Mesenchymal stem cell (in vitro differentiated cells and primary cell): ENCODE measurements at places on chromosomes 6 and 20.

GRCh38 chr20:47642118-47642517 lies 140.4 kb downstream of the NCOA3 start:
- DNase-seq, result no peak

GRCh38 chr6:99478483-99478882 lies 36.7 kb downstream of the USP45 start:
- DNase-seq, result no peak

- no peak for DNase-seq
Measured at GRCh38 chr6:132100388-132100990, 149.3 kb upstream of the CCN2 start.

GRCh38 chr6:166306378-166307081 lies 1.7 kb downstream of the PRR18 start:
- DNase-seq, result no peak

GRCh38 chr6:148306286-148306685 lies 36.4 kb upstream of the SASH1 start:
- no peak for DNase-seq

GRCh38 chr6:44800784-44801592 lies 413.5 kb downstream of the CDC5L start:
- DNase-seq, result no peak

- DNase-seq, result peak; percentile 38
Measured at GRCh38 chr6:15434263-15434662, 188.4 kb downstream of the JARID2 start.

- DNase-seq, result peak; percentile 40
Measured at GRCh38 chr6:56087421-56087820, 160.0 kb downstream of the COL21A1 start.

GRCh38 chr6:97214671-97215070 lies 68.3 kb downstream of the MMS22L start:
- no peak for DNase-seq

GRCh38 chr6:70175770-70176169 lies 127.1 kb downstream of the COL9A1 start:
- no peak for DNase-seq

GRCh38 chr20:46549188-46549972 lies 1.1 kb downstream of the OCSTAMP start:
- no peak for DNase-seq

DNA sequence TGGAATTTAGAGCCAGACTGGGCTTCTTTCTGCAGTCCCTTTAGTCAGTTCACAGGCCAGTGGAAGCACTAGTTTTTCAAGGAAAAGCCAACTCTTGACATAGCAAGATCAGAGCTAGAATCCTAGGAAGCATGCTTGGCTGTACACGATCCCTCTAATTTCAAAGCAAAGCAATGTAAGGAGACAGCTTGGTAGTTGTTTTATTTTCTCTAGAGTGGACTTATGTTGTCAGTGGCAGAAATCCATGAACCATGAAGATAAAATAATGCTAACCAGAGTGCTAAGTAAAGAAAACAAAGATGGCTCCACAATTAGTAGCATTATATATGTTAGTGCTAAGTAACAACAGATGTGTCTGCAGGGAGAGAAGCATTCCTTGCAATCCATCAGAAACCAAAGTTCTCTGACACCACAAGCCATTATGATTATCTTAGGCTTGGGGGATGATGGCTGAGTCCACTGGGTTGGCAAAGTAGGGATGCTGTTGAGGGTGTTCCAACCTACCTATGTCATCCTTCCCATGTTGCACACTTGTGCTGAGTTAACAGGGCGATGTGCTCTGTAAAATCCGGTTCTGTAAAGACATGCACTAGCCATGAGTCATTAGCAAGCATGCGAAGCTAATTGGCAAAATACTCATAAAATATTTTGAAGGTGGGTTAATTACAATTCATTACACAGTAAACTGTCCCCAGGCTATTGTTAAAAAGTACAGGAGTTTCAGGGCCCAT lies 115.2 kb downstream of the BMP2 start:
- DNase-seq, result no peak

DNA sequence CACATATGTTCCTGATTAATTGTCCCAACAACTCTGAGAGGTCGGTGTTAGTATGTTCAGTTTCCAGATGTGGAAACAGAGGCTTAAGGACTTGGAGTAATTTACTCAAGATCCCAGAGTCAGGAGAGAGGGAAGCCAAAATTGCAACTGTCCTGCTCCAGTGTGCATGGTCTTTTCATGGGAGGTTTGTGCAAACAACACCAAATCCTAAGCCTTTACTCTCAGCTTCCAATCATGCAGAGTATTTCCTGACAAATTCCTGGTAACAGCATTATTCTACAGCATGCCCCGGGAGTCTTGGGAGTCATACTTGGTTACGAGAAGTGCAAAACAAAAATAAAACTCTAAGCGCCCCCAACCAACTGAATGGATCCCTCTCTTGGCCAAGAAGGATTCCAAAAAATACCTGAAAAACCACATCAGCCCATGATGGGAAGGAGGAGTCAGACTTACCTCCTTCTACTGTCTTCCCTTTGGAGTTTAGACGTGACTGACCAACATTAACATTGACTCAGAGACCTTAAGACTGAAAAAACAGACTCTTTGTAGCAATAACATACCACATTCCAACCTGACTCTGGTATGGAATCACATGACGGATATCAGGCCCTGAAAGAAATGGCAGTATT lies 30.8 kb upstream of the PPP1R3G start:
- peak; percentile 68 for DNase-seq

DNA sequence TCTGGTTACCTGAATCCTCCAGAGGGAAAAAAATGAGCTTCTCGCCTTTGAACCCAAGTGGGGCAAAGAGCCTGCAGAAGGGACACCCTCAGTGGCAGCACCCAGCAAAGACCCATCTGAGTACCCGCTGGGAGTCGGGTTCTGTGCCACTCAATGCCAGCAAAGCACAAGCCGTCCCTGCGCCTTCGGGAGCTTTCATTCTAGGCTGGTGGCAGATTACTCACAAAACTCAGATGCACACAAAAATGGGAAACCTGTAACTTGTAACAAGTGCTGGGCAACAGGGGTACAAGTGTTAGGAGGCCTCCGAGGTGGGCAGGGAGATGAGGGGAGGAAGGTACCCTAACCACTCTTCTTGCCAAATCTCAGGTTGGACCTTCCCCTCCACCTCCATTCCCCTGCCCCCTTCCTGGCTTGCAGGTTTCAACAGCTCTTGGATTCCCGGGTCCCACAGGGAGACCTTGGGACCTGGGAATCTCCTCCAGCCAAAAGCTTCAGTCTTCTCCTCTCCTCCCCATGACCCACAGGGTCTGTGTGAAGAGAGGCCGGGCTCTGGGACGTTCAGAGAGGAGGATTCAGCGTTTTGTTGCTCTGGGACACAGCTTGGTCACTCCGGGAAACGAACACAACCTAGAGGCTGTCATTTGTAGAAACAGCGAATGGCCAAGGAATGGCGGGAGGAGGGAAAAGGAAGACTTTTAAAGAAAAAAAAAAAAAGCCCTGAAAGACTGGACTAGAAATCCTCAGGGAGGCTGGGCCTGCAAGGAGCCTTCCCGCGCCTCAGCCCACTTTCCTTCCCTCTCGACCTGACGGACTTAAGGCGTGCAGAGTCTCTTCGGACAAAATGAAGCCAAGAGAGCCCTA lies 1.2 kb upstream of the PARD6B start:
- peak; percentile 83 for DNase-seq

- DNase-seq, result no peak
Measured at GRCh38 chr6:130886966-130887365, 59.8 kb downstream of the SMLR1 start.

DNA sequence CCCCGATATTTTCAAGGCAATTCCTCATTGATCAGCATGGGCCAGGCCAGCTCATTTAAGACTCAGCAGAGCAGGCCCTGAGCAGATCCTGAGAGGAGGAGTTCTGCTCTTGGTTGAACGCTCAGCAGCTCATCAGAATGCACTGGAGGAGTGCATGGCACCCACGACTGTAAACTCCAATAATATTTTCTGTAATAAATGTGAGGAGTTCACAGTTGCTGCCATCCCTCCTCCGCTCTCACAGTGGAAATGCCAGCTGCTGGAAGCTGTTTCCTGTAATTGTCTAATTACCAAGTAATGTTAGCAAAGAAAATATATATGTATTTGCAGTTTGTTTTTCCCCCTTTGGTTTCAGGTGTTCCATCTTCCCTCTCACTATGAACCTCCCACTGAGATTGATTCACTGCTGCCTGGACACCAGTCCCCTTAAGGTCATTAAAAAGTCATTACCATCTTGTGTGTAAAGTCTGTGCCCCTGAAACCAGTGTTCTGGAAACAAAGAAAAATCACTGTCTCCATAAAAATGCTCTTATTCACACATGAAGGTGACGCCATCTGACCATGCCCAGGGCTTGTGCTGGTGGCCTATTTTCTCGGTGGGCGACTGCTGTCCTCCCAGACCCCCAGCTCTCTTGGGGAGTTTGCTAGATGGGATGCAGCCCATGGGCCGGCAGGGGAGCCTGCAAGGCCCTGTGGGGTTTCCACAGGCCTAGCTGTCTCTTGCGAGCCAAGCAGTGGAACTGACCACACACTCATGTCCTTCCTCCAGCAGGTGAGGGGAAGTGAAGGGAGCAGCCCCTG lies 374.2 kb downstream of the ZFAND3 start:
- no peak for DNase-seq

- no peak for DNase-seq
Measured at GRCh38 chr6:147564556-147564955, 56.1 kb downstream of the SAMD5 start.

- no peak for DNase-seq
Measured at GRCh38 chr6:159390381-159390780, 221.2 kb downstream of the FNDC1 start.

GRCh38 chr20:58403272-58403671 lies 14.2 kb downstream of the VAPB start:
- no peak for DNase-seq

DNA sequence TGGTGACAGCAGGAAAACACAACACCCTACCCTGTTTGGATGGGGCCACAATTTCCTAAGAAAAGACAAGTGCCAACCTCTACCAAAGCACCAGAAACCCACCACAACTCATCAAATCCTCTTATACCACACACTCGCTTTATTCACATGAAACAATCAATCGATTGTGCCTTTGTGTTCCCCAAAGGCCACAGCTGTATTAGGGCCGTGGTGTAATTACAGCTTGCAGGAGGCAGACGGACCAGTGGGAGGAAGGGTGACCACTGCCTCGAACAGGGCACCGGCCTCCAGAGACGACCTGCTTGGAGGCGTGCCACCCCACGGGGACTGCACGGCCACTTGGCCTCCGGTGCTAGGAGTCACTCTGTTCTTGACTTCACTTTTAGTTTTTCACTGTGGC lies 264.1 kb downstream of the FOXC1 start:
- no peak for DNase-seq

DNA sequence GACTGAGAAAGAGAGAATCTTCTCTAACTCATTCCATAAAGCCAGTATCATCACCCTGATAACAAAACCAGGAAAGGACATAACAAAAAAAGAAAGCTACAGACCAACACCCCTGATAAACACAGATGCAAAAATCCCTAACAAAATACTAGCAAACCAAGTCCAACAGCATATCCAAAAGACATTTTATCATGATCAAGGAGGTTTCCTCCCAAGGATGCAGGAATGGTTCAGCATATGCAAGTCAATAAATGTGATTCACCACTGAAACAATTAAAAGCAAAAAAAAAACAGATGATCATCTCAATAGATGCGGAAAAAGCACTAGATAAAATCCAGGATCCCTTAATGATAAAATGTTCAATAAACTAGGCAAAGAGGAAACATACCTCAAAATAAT lies 24.5 kb upstream of the ALDH8A1 start:
- no peak for DNase-seq

DNA sequence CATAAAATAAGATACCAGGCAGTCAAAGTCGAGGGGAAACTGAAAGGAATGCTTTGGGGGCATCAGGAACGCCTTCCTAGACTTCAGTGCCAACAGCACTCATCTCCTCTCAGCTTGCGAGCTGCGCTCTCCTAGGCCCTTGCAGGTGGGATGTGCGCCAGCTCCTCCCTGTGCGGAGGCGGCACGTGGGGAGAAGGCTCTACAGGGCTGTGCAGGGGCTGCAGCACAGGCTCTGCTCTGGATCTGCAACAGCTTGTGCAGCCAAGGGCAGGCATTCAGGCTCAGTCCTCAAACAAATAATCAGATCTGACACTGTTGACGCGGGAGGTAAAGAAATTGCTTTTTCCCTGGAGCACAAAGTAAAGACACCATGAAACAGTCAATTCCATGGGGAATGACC lies 144.8 kb downstream of the TTLL2 start:
- DNase-seq, result no peak

- no peak for DNase-seq
Measured at GRCh38 chr6:142322066-142322465, 20.3 kb downstream of the ADGRG6 start.

DNA sequence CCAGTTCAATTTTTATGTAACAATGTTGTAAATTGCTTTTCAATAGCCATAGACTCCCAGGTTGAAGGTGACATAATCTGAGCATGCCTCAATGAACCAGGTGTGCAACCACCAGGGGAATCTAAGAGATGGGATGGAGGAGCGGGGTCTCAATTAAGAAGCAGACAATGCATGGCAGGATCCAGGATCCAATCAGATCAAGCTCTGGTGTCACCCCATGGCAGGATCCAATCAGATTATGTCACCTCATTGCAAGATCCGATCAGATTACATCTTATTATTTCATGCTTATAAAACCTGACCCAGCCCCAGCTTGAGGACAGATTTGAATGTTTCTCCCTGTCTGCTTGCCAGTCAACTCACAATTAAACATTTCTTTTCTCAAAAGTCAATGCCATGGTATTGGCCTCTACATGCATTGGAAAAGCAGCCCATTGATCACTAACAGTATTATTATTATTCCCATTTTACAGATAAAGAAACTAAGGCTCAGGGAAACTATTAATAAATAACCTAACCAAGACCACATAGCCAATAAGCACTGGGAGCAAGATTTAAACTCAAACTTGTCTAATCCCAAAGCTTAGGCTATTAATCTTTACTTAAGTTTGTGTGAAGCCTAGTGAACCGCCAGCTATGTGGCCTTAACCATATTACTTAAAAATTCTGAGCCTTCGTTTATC lies 14.3 kb upstream of the SIRT5 start:
- DNase-seq, result no peak

- no peak for DNase-seq
Measured at GRCh38 chr6:14545496-14545895, 427.9 kb downstream of the CD83 start.

DNA sequence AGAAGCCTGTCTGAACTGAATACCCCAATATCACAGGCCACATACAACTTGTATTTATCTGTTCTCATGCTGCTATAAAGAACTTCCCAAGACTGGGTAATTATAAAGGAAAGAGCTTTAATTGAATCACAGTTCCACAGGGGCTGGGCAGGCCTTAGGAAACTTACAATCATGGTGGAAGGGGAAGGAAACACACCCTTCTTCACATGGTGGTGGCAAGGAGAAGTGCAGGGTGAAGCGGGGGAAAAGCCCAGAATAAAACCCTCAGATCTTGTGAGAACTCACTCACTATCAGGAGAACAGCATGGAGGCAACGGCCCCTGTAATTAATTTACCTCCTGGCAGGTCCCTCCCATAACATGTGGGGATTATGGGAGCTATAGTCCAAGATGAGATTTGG lies 50.3 kb upstream of the FNDC1 start:
- DNase-seq, result no peak

DNA sequence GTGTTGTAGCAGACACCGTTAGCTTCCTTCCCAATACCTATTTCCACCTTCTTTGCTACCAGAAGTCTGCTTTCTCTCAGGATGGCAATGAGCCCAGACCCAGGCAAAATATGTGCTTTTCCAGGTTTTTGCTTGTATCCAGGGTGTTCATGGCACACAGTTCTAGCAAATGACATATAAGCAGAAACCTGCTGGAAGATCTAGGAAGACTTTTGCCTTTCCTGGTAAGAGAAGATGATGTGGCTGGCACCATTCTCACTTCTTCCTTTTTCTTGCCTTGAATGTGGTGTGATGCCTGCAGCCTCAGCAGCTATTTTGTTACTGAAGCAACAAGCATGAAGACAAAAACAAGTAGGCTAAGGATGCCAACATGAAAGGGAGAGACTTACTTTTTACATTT lies 19.2 kb upstream of the TBC1D22B start:
- DNase-seq, result no peak
